ENCODE measurements at places on chromosomes 11 and 22.
A peak's percentile ranks its signal among the peaks of the same experiment; 100 is the strongest.

GRCh38 chr11:12502046-12502445 is 124.7 kb downstream of the PARVA start:
- DNase-seq: no peak

- DNase-seq: no peak
Measured at GRCh38 chr11:69301455-69302401, 7.8 kb downstream of the MYEOV start.

DNA sequence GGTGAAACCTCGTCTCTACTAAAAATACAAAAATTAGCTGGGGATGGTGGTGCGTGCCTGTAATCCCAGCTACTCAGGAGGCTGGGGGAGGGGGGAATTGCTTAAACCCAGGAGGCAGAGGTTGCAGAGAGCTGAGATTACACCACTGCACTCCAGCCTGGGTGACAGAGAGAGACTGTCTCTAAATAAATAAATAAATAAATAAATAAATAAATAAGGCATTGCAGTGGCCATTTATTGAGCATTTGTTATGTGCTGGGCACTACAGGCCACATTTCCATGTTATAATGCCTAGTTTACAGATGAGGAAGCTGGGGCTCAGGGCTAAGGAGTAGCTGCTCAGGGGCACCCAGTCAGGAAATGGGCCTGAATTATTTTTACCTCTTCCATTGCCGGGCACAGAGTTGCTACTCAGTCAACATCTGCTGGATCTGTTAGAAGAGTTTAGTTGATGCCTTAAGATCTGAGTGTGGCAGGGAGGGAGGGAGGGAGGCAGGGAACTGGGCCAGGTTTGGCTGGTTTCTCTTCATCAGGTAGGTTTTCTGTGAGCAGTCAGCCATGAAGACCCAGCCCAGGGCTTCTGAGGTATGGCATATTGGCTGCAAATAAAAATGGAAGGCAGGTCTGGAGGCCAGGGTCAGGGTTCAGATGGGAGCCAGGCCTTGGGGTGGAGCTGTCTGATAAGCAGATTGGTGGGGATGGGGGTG is 5.6 kb downstream of the PVALB start:
- no peak for DNase-seq

DNA sequence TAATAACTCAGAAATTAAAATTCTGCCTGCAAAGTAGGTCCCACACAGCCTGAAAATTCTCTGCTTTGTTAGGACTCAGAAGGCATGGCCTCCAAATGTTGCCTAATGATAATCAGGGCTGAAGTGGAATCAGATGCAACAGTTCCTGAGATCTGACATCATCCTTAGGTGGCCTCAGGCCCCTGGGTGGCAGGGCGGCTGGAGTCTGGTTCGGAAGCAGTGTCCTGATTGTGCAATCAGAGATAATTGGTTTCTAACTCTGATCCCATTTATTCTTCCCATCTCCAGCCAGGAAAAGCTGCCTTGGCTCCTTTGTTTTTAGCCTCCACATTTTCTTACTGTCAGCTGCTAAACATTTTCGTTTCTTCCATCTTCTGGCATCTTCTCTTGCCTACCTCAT is 399.3 kb downstream of the OPCML start:
- no peak for DNase-seq

DNA sequence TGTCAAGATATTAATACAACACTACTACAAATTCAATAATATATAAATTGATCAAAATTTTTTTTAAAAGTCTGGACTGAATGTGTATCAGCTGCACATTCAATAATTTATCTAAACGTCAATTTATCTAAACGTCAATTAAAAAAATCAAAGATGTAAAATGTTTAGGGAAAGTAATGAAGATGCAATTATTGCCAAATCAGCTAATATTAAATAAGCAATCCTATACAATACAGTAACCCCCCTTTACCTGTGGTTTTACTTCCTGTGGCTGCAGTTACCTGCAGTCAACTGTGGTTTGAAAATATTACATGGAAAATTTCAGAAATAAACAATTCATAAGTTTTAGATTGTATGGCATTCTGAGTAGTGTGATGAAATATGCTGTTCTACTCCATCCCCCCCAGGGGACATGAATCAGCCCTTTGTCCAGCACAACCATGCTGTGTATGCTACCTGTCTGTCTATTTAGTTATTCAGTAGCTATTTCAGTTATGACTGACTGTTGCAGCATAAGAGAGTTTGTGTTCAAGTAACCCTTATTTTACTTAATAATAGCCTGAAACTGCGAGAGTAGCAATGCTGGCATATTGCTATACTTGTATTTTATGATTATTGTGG is 72.2 kb downstream of the CWF19L2 start:
- DNase-seq: no peak

DNA sequence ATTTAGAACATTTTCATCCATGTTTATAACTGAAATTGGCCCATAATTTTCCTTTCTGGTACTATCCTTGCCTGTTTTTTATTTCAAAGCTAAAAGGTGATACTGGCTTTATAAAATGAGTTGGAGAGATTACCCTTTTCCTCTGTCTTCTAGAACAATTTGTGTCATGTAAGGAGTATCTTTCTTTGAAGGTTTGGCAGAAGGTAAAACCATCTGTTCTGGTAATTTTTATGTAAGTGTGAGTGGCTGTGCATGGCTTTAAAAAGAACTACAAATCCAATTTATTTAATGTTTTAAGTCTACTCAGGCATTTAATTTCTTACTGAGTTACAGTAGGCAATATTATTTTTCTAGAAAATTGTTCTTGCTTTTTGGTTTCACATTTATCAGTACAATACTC is 7.7 kb upstream of the MRGPRD start:
- DNase-seq: no peak

- no peak for DNase-seq
Measured at GRCh38 chr11:115126092-115126491, 378.1 kb downstream of the CADM1 start.

DNA sequence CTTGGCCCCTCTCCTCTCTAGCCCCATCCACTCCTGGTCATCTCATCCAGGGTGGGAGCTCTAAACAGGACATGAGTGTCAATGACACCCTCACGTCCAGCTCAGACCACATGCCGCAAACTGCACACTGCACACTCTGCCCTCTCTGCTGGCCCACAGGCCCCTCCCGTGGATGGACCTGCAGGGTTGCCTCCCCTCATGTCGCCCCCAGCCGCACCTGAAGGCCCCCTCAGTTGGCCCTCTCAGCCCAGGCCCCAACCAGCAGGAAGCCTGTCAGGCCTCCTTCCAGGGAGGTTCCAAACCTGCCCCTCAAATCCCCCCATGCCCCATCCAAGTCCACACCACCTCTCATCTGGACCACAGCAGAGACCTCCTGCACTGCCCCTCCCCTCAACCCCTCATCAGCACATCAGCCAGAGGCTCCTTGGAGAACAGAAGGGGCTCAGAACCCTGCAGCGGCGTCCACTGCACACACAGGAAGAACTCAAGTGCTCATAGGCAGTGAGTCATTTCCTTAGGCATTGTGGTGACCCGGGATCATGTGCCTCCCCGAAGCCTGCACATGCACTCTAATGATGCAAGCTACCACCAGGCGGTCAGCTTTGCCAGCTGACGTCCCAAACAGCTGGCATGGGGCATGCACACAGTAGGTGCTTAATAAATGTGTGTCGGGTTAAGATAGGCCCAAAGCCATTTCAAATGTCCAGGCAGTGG is 12.9 kb upstream of the CDKN1C start:
- no peak for DNase-seq

DNA sequence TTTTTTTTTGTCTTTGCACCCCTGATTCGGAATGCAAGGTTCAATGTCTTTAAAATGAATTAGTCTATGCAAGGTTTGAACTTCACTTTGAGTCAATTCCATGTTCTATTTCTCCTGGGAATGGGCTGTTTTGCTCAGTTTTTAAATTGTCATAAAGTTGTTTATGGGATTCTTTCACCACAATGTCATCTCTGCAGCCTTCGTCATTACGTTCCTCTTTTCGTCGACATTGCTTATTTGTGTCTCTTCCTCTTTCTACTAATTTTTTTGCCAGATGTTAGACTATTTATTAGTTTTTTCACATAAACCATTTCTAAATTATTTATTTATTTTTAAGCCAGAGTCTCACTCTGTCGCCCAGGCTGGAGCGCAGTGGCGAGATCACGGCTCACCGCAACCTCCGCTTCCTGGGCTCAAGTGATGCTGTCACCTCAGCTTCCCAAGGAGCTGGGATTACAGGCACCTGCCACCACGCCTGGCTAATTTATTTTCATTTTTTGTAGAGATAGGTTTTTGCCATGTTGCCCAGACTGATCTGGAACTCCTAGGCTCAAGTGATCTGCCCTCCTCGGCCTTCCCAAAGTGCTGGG is 7.1 kb upstream of the TNNT3 start:
- no peak for DNase-seq

GRCh38 chr22:32042924-32043323 is at the start of gene SLC5A1:
Gene SLC5A1, plus strand, starts transcription at chr22:32043261. Its CDS starts 21 bp downstream, at chr22:32043282.
- peak; percentile 90 for DNase-seq

DNA sequence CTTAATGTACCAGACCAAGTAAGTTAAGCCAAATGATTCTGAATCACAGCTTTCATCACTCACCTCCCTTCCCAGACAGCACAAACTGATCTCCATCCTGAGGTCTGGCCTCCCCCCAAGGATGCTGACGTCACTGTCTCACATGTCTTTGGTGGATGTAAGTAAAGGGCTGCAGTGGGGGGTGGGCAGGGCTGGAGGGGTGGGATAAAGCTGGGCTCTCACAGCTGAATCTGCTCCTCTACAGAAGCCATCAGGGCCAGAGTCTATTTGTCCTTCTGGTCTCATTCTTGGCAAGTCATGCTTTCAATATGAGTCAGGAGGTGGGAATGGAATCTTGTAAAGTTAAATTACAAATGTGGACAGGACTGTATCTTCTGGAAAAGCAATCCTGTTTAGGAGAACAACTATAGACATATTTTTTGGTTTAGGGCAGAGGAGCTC is 32.7 kb downstream of the P4HA3 start:
- no peak for DNase-seq

- DNase-seq: no peak
Measured at GRCh38 chr11:74005721-74006517, 3.0 kb downstream of the UCP3 start.

DNA sequence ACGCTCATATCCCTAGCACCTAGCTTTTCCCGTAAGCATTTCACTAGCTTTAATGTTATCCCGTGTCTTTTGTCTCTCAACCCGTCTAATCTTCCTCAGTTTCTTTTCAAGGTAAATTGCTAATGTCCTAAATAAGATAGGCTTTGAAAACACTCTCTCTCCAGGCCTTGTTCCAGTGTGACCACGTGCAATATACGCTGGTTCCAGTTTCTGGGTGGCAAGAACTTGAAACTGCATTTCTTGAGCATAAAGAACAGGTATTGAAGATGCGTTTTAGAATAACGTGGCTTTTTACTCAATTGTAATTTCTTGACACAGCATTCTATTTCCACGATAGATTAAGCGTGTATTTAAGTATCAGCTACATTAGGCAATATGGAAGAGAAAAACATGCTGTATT is 1.1 kb downstream of the CDC45 start:
- no peak for DNase-seq

DNA sequence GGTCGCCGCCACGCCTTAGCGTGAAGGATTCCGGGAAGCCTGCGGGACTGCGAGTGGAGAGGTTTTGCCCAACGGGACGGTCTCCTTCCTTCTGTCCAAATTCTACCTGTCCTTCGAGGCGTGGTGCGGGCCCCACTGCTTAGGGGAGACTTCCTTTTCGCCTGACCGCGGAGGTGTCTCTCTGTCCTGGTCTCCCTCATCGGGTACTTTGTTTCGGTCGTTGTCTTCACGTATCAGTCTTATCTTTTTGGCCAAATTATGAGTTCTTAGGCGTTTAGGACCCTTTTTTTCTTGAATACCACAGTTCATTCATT is 388 bp downstream of the HINFP start:
- DNase-seq: no peak

- peak; percentile 86 for DNase-seq
Measured at GRCh38 chr11:15707971-15708370, 593.2 kb downstream of the INSC start.

Data from NCI-H2081 (cell line).